SW 1271 (cell line): ENCODE measurements at places on chromosomes 5 and 9.
A peak's percentile ranks its signal among the peaks of the same experiment; 100 is the strongest.

GRCh38 chr9:129559506-129559881 lies 61.4 kb downstream of the C9orf50 start:
- DNase-seq = no peak

- peak; percentile 80 for DNase-seq
These were observed 465.5 kb downstream of the DNAH5 start for GRCh38 chr5:13478831-13479465.

- no peak for DNase-seq
These were observed 95.3 kb upstream of the VLDLR start for GRCh38 chr9:2526071-2526828.

DNA sequence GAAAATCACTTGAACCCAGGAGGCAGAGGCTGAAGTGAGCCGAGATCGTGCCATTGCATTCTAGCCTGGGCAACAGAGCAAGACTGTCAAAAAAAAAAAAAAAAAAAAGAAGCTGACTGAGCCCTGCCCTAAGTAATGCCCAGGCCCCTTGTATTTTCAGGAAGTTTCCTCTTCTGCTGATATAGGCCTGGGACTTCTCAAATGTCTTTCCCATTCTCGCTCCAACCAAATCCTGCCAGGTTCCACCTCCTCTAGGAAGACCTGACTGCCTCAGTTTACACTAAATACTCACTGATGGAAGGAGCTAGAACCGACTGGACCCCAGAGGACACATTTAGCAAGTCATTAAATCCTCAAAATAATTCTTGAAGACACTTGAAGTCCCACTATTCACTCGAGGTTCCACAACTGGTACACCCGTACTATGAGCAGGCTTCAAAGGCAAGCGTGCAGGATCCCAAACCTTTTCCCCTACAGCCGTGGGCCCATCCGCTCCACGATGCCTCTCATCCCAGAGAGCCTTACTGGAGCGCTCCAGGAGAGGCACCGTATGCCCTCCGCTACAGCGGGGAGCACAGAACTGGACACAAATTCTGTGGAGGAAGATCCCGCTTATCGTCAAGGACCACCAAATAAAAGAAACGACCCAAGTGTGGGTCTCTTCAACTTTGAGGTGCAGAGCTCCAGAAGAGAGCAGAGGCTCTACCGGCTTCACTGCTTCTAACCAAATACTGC lies 676 bp downstream of the NOL6 start:
- DNase-seq = no peak

DNA sequence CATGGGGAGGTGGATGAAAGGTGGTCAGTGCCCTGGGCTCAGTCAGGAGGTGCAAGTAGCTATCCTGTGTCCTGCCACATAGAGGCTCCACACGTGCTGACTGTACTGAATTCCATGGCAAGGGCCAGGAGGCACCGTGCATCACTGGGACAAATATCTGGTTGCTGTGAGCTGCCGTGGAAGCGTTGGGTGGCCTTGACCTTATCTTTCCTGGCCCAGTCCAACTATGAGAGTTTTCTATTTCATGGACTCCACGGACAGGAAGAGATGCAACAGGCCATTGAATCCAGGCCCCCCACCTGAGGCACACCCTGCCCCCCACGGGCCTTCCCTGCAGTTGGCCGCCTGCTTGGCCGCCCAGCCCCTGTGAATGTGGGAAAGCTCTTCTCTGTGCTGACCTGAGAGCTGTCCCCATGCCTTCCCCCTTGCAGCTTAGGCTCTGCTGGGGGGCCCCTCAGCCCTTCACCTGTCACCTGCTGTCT lies 1.7 kb downstream of the GRHPR start:
- no peak for DNase-seq

DNA sequence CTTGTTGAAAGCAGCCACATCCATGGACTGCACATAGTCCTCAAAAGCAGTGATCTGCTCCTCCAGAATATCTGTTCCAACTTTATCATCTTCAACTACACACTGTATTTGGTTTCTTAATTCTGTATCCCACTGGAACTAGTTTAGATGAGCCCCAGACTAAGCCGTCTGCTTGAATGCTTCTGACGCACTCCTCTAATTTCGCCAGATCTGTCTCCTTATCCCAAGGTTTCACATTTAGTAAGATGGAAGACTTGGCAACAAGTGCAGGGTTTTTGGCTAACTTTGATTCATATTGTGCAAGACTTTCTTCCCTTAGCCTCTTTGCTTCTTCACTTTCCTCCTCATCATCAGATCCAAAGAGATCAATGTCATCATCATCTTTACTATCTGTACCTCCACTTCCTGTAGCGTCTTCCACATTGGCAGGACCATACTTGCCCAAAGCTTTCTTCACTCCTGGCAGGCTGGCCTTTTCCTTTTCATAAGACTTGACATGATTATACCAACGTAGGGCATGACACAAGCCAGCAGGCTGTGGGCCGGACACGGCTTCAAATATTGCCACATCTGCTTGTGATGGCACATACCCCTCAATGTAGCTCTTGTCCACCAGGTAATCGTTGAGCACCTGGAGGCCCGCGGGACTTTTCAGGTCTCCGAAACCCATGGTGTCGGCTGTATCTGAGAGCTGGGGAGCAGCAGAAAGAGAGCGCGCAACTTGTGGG lies 56.2 kb upstream of the PIK3R1 start:
- DNase-seq = no peak

DNA sequence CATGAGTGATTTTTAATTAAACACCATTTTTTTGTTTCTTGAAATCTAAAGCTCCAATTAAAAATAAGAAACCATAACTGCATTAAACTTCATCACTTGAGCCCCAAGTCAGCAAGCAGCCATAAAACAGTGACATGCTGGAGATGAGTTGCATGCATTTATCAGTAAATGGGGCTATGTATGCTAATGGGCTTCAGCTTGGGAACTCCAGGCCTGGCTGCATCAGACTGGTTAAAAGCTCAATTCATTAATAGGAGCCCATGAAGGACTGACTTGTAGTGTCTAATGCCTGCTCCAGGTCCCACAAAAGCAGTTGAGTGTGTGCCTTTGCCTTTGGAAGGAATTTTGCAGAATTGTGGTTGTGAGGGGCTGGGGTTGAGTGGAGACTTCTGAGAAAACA lies 33.6 kb upstream of the GPR151 start:
- DNase-seq = no peak

DNA sequence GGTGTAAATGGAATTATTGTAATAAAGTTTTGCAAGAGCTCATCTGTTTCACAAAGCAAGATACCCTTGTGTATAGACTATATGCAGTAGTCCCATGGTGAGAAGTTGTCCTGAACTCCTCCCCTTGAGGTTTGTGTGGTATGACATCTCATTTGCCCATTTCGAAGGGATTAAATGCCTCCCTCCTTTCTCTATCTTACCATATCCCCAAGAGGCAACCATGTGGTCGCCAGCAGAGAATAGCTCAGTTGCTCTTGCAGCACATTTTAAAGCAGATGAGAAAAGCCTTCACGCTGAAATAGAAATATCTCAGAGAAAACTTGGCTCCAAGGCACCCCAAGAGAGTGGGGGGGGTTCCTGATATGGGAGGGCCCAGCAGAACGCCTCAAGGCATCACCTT lies 4.6 kb downstream of the SEMA6A start:
- DNase-seq = no peak

- DNase-seq = no peak
These were observed 1.4 kb downstream of the NR6A1 start for GRCh38 chr9:124769549-124770358.

GRCh38 chr5:159899067-159900049 lies 16.9 kb upstream of the ADRA1B start:
- no peak for DNase-seq

GRCh38 chr5:134600600-134600999 lies 32.0 kb downstream of the SAR1B start:
- DNase-seq = no peak

DNA sequence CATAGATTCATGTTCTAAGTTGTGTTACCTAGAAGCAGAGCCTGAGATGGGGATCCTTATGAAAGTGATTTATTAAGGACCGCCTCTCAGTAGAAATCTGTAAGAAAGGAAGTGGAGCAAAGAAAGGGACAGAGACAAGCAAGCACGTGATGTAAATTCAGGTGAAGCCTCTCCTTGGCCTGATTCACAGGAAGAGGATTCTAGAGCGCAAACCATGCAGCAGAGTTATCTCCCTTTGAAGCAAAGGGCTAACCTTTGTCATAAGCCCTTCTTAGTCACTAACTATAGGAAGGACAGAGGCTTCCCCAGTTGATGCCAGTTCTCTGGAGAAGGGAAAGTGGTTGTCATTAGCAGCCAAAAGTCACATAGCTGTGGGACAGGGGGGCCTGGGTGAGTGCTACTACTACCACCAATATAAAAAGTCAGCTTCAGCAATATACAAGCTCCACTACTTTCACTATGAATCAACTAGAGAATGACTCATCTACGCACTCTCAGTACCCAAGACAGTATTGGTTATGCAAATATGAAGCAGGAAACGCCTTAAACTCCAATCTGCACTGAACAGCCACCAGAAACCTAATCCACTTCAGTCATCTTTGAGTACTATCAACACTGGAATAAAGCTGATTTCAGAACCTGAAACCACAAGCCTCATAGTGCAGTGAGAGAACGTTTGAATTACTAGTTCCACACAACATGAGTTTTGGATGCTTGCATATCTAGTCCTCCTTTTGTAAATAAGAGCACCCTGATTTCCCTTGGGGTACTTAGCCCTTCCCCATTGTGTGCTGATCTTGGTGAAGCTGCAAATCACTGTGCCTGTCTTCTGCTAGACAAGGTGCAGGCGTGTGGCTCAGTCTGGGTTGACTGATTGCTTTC lies 162.7 kb downstream of the ZNF608 start:
- no peak for DNase-seq

GRCh38 chr5:132233081-132233480 lies 5.4 kb upstream of the P4HA2 start:
- no peak for DNase-seq

- DNase-seq = no peak
These were observed 481.9 kb downstream of the KDM4C start for GRCh38 chr9:7239708-7240107.

DNA sequence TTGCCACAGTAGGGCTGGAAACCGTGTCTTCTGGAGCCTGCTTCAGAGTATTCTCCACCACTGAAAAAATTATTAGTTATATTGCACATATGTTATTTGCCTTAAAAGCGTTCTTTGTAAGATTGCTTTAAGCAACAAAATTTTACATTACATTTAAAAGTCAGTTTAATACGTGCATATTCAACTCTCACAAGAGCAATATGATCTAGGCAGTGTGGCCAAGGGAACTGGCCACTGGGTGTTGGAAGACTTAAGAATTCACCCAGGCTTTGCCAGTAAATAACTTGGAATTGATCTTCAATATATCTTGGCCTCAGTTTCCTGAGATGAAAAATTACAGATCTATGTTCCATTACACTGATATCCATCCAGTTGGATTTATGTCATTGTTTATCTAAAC lies 694.4 kb downstream of the EFNA5 start:
- no peak for DNase-seq

DNA sequence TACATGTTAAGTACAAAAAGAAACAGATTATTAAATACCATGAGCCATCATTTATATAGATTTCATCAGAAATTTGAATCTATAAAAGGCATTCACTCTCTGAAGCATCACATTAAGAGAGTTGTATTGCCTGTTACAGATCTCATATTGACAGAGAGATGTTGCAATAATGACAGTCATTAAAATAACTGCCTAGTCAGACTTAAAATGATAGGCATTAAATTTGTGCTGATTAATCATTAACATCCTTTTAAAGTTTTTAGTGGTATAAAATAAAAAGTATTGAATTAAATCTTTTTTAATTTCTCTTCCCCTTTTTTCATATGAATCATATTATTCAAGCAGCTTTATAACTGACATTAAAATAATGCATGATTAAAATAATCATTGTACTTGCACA lies 404.9 kb upstream of the FAM174A start:
- DNase-seq = no peak

- DNase-seq = no peak
These were observed 237.8 kb upstream of the DAPK1 start for GRCh38 chr9:87259543-87260518.

- DNase-seq = no peak
These were observed 443.3 kb downstream of the CDK5RAP2 start for GRCh38 chr9:120136696-120137095.

- DNase-seq = no peak
These were observed 1.3 kb downstream of the ARSB start for GRCh38 chr5:78983601-78984438.

DNA sequence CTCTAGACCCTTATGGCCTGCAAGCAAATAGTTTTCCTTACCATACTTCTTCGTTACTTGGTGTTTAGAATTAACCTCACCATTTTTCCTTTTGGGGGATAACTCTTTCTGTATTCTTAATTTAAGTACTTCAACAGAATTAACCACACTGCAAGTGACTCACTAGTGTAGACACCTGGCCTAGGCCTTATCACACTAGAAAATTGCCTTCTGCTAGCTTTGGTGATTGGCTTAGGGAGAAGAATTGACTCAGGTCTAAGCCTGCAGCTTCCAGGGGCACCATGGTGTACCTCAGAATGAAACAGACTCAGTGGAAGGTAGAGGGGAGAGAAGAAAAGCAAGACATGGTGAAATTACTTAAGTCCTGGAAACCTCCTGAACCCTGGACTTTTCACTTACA lies 112.8 kb upstream of the HMHB1 start:
- DNase-seq = no peak

- DNase-seq = no peak
These were observed 9.9 kb downstream of the TMEM232 start for GRCh38 chr5:110716247-110717245.

GRCh38 chr5:75603371-75603770 lies 7.9 kb upstream of the ANKDD1B start:
- no peak for DNase-seq

GRCh38 chr5:155260798-155261197 lies 247.2 kb downstream of the KIF4B start:
- no peak for DNase-seq

- DNase-seq = no peak
These were observed 53.3 kb downstream of the AHRR start for GRCh38 chr5:374631-375335.

GRCh38 chr9:98642661-98643312 lies 65.9 kb downstream of the GABBR2 start:
- DNase-seq = no peak
